ENCODE measurements at places on chromosomes 1 and 21. TPM values are rescaled to one million over a fixed set of nuclear protein-coding genes. Genes with fewer than 3 reads are reported as not detected.
A peak's percentile ranks its signal among the peaks of the same experiment; 100 is the strongest.

DNA sequence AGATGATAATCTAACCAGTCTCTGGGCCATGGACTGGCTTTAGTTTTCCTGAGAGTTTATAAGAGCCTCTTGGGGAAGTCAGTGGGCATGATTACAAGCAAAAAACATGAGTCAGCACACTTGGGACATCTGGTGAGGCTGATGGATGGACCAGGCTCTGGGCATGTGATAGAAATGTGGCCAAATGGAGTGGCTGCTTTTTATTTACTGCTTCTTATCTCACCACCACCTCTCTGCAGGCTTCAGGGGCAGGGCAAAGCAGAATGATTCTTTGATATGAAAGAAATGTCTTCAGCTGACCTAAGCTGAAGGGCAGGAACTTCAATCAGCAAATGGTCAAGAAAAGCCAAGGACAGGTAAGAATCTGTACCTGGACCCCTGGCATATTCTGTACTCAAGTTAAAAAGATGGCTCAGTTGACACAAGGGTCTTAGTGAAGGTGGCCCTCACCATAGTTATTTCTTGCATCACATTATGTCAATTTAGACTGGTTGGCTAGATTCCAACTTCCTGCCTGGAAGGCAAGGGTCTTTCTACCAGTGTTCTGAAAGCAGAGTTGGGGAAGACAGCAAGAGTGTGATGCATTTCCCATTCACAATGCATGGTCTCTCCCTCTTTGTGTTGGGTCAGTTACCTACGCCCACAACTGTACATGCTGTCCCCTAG is 162.8 kb downstream of the FASLG start:
- DNase-seq: no peak

DNA sequence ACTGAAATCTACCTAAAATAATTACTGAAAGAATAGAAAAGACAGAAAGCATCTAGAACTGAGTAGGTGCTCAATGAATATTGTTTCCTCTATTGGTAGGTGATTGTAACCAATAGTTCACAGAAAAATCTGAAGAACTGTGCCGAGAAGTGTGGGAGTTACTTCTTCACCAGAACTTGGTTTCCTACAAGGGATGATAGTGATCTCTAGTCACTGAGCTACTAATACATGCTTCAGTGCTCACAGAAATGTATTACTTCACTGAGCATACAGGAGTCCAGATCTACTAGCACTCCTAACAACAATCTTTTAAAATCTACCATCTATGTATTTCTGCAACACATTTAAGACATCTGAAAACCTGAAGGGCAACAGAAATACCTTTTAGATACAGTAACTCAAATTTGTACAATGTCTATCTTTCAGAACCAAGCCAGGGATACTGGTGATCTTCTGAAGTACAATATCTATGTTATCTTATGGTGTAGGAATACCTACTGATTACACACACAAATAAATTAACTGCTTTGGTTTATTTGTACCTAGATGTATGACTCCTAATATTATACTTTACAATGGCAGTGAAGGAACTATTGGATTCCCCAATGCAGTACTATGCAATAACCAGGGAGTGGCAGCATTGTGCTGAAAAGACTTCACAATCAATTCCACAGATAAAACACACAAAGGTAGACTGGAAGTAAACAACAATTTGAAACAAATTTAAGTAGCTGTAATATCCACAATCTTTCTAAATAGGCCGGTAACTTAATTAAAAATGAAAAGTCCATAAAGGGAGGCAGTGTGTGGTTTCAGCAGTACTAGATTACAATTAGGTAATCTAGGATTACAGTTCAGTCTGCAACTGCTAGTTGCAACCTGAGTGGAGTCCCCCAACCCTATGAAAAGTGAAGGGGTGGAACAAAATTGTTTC is 243.0 kb downstream of the SLC45A1 start:
- DNase-seq: no peak

GRCh38 chr1:111745675-111746613 is 6.7 kb upstream of the INKA2 start:
- DNase-seq: no peak

LRRIQ3 gene
- total RNA-seq: 0.49 TPM

DNA sequence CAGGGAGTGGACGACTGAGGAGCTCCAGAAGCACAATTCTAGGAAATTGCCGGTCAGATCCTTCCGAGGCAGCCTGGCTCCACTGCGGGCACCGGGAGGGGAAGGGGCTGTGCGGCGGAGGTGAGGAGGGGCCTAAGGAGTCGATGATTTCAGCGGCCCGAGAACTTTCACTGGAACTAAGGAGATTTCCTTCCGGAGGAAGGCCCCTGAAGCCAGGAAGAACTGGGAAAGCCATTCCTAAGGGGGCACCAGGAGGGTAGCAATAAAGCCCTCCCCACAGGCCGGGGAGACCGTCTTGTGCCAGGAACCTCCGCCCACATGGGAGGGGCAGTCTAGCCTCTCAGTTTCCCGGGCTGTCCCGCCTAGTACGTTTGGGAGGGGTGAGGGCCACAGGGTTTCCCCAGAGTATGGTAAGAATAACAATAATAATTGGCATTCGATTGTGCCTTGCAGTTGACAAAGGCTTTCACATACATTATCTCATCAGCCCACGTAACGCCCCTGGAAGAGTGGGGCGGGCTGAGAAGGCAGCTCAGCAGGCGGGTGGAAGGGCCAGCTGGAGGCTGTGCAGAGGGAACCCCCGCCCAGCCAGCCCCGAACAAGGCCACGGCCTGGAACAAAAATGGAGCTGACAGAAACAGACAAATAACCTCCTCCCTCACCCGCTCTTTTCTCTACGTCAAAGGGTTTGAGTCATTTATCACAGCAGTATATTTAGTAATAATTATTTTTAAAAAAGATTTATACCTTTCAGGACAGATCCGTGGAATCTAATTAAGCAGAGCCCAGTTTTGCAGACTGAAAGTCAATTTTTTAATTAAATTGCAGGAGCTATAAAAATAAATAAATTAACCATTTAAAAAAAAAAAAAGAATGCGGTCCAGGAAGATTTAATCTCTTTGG is 19.8 kb downstream of the NPR1 start:
- DNase-seq: peak; percentile 85

CFAP107 gene
- not detected for total RNA-seq

GRCh38 chr1:150796374-150796773 is 11.7 kb downstream of the CTSK start:
- no peak for DNase-seq

DNA sequence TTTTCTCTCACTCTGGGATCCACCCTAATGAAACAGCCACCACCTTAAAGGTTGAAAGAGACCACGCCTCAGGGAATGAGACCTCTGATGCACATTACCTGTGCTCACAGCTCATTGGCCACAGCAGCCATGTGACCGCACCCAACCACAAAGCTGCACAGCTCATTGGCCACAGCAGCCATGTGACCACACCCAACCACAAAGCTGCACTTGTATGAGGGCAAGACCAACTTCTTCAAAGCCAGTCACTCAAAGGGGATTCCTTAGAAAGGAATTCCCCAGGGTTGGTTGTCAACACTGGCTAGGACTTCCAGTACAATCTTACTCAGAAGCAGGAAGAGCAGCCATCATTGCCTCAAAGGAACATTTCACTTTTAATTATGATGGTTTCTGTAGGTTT is 43.6 kb upstream of the PDE9A start:
- no peak for DNase-seq

UBASH3A gene
- total RNA-seq: not detected

FCRL1 gene
- not detected for total RNA-seq

GRCh38 chr1:4485398-4485797 is 169.0 kb upstream of the AJAP1 start:
- no peak for DNase-seq

- no peak for DNase-seq
These were observed 98.8 kb downstream of the FOXD2 start for GRCh38 chr1:47536646-47537118.

GRCh38 chr21:38527737-38528136 is 29.5 kb upstream of the ERG start:
- DNase-seq: no peak

DNA sequence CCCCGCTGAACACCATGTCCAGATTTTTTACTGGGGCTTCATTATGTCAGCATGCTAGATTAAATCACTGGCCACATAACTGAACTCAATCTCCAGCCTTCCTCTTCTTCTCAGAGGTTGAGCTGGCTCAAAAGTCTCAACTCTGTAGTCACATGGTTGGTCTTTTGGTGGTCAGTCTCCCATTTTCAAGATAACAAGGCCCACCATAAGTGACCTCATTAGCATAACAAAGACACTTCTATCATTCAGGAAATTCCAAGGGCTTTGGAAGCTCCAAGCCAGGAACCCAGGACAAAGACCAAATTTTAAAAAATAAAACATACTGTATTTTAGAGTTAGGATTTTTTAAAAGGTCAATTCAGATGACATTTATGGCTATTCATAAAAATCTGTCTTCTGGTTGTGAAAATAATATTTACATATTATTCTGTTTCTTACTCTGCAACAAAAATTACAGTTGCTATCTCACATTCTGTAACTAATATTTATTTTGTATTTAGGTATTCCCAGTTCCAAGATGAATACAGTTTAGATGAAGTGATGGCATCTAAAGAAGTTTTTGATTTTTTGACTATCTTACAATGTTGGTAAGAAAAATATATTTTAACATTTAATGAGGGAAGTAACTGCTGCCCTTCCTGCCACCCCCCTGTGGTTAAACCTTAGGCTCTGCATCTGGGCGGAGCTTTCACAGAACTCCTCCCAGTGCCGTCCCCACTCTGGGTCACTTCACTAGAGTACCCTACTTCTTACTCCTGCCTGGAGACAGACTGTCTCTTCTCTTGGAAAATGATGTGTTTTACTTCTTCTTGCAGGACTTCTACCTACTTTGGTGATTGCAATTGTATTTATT is 49.3 kb downstream of the SCP2 start:
- no peak for DNase-seq

GRCh38 chr1:192378276-192378675 is 61.5 kb downstream of the RGS21 start:
- DNase-seq: no peak

GRCh38 chr1:151960780-151961513 is 32.7 kb downstream of the S100A10 start:
- no peak for DNase-seq

GRCh38 chr1:246765521-246765920 is 41.3 kb downstream of the SCCPDH start:
- no peak for DNase-seq

GBP7 gene
- total RNA-seq: not detected

DNA sequence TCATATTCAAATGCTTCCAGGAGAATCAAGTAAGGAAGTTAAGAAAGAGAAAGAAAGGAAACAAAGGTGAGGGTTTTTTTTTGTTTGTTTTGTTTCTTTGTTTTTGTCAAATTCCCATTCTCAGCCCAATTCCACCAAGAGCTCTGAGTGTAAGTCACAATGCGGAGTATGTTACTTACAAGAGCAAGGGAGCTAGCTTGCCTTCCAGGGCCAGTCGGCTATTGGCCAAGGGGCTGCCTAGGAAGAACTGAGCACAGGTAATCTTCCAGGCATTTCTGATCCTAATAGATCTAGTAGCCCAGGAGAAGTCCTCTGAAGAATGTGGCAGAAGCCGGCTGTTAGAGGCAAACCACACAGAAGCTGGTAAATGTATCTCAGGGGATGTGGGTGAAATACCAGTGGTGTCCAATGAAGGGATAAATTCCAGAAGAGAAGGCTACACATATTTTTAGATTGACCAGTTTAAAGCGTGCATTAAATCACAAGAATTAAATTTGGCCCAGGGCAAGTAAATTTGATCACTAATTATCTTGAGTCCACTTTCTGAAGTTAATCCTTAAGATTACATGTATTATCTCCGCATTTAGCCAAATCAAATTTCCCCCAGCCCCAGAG is 239.6 kb upstream of the ADAMTS5 start:
- DNase-seq: no peak

DNA sequence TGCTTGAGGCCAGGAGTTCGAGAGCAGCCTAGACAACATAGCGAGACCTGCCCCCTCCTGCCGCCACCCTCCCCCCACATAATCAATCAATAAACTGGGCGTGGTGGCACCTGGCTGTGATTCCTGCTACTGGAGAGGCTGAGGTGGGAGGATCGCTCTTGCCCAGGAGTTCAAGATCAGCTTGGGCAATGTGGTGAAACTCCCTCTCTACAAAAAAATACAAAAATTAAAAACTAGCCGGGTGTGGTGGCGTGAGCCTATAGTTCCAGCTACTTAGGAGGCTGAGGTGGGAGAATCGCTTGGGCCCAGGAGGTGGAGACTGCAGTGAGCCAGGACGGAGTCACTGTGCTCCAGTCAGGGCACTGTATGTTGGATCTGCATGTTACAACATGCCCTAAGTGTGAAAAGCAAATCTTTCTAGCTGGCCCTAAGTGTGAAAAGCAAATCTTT is 7.0 kb upstream of the MDM4 start:
- DNase-seq: no peak

DNA sequence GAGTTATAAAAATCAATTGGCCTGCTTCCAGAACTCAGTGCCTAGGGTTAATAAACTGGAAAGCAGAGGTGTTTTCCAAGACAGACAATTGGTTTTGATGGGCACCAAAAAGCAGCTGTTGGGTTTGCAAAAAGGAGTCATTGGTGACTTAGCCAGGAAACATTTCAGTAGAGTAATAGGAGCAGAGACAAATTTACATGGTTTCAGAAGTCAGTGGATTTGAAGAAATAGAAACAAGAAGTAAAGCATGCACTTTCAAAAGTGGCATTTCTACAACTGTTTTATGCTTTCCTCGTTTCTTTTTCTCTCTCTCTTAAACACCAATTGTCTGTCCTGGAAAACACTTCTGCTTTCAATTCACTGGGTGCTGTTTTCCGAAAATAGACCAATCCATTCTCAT is 87.8 kb downstream of the GLUL start:
- DNase-seq: no peak

GRCh38 chr1:203660069-203660468 is 33.4 kb downstream of the ATP2B4 start:
- DNase-seq: no peak

DNA sequence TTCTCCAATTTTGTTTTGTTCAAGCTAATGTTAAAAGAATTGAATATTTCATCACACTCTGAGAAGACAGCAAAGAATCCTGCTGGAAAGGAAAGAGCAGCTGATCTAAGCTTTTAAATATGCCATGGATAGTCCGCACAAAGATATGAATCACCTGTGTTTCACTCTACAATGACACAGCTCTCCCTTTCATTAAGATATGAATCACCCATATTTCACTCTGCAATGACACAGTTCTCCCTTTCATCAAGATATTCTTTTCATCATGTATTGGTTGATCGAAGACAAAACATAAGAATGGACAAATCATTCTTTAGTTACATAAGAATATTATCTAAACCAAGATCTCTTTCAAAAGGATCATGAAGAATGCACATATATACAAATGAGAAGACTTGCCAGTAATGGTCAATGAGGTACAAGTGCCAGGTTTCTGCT is 367.3 kb downstream of the SMYD3 start:
- DNase-seq: no peak

TEKT2 gene
- not detected for total RNA-seq

DNA sequence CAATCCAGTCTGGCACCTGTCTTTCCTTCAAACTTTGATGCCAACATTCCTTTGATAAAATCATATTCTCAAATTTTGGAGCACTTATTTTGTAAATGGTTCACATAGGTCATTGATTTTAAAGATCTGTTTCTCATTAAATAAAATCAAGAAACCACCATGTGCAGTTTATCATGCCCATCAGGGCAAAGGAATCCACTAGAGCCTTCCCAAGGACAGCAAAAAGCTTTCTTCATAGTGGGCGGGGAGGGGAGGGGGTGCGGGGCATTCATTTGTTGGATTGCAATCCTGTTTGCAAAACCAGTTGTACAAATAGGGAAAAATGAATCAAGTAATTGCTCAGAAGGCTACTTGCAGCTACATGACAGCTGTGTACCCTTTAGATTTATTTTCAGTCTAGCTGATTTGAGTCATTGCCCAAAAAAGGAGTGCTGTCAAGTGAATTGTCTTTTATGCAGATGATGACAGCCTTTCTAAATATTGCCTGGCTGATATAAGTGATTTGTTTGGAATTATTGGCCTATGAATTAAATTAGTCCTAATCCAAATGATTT is 23.0 kb downstream of the LRRC8B start:
- DNase-seq: no peak

IFI44 gene
- 10.4 TPM for total RNA-seq

All from Right ventricle myocardium inferior (tissue), 1 donor.